ENCODE measurements at places on chromosomes 4 and X. TPM values are rescaled to one million over a fixed set of nuclear protein-coding genes. Genes with fewer than 3 reads are reported as not detected.

- no peak for DNase-seq
- H3K36me3 ChIP-seq: no peaks in the 10 kb centered on the region
- H3K4me3 ChIP-seq: no peak overlapping the region
- H3K27me3 ChIP-seq: peaks cover 9% of the 10 kb centered on the region
Observed at GRCh38 chr4:156970501-156971164, 966 bp downstream of the PDGFC start.

DNA sequence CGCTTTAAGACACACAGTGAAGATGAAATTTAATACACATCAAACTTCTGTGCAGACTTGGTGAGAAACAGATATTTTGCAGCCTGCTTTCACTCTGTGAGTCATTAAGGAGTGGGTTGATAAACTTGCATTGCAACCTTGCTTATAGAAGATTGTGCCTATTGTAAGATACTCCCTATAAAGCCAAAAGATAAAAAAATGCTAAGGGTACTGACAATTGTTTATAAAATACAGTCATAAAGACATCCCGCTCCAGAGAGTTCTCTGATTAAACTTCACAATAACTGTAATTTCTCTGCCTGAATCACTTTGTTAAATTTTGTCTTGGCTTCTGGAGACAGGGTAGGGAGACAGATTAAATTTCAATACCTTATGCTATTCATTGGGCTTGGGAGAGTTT is 49.1 kb downstream of the GALNT7 start:
- H3K36me3 ChIP-seq: no peaks in the 10 kb centered on the region
- H3K27me3 ChIP-seq: no peaks in the 10 kb centered on the region
- H3K4me3 ChIP-seq: no peak overlapping the region
- H3K4me1 ChIP-seq: peaks cover 7% of the 10 kb centered on the region

Gene KLHL8
- polyA plus RNA-seq: 9.3 TPM

GRCh38 chr4:128249787-128250668 is 37.6 kb downstream of the PGRMC2 start:
- H3K27ac ChIP-seq: no peak overlapping the region
- H3K4me3 ChIP-seq: no peak overlapping the region
- no peak for DNase-seq
- no peaks in the 10 kb centered on the region for H3K4me1 ChIP-seq
- no peaks in the 10 kb centered on the region for H3K36me3 ChIP-seq

Gene IQCM
- polyA plus RNA-seq: not detected

DNA sequence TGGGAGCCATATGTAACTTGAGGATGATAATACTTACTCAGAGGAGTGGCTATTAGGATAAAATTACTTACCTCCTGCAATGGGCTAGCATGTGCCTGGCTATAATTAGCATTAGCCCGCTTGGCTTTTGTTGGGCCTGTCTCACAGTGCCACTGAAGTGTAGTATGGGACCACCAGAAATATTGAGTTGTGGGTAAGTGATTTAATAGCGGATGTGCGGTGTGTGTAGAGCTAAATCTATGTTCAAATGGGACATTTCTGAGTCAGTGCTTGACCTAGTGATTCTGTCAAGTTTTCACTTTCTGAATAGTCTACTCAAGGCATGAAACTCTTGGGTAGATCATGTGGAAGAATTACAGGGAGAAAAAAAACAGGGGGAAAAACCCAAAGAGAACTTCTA is 3.5 kb upstream of the CLNK start:
- DNase-seq: no peak
- H3K27ac ChIP-seq: no peak overlapping the region
- H3K4me1 ChIP-seq: no peaks in the 10 kb centered on the region
- H3K27me3 ChIP-seq: no peaks in the 10 kb centered on the region
- no peaks in the 10 kb centered on the region for H3K36me3 ChIP-seq

Gene MAGED4B
- 2.8 TPM for polyA plus RNA-seq

GRCh38 chr4:34108391-34108790 is 2135.9 kb downstream of the ARAP2 start:
- no peak overlapping the region for H3K27ac ChIP-seq
- H3K4me3 ChIP-seq: no peak overlapping the region
- no peaks in the 10 kb centered on the region for H3K36me3 ChIP-seq
- H3K4me1 ChIP-seq: no peaks in the 10 kb centered on the region
- no peak for DNase-seq

Gene SCML2
- polyA plus RNA-seq: 1.3 TPM

- H3K4me3 ChIP-seq: no peak overlapping the region
- no peaks in the 10 kb centered on the region for H3K36me3 ChIP-seq
- peak; percentile 20 for DNase-seq
- no peak overlapping the region for H3K27ac ChIP-seq
- H3K4me1 ChIP-seq: no peaks in the 10 kb centered on the region
- no peaks in the 10 kb centered on the region for H3K27me3 ChIP-seq
Observed at GRCh38 chr4:68175562-68176155, 46.0 kb upstream of the TMPRSS11F start.

Gene FAT1
- not detected for polyA plus RNA-seq

DNA sequence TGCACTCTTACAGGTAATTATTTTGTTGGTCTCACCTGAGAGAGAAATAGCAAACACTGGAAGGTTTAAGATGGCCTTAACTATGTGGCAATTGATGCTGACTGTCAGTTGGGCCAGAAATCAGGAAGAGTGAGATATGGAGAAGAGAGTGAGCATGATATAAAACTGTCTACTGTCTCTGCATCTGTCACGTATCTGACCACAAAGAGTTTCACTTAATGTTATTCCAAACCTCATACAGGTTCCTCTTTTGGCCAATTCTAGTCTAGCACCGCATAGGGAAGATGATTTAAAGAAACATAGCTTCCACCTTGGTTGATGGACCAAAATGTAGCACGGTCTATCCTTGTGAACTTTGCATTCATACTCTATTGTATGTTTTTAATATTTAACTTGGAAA is 381.0 kb upstream of the BOD1L1 start:
- H3K36me3 ChIP-seq: no peaks in the 10 kb centered on the region
- H3K27ac ChIP-seq: no peak overlapping the region
- H3K4me3 ChIP-seq: no peak overlapping the region
- DNase-seq: no peak
- no peaks in the 10 kb centered on the region for H3K27me3 ChIP-seq

GRCh38 chr4:101104312-101105052 is 242.8 kb downstream of the PPP3CA start:
- no peaks in the 10 kb centered on the region for H3K27me3 ChIP-seq
- H3K4me3 ChIP-seq: no peak overlapping the region
- no peak for DNase-seq
- H3K36me3 ChIP-seq: no peaks in the 10 kb centered on the region

- no peak for DNase-seq
- H3K27ac ChIP-seq: no peak overlapping the region
- peaks cover 9% of the 10 kb centered on the region for H3K36me3 ChIP-seq
- H3K27me3 ChIP-seq: no peaks in the 10 kb centered on the region
Observed at GRCh38 chr4:89279385-89279784, 28.2 kb downstream of the GPRIN3 start.

Gene ALAS2
- not detected for polyA plus RNA-seq

GRCh38 chr4:73894001-73894400 is 24.8 kb downstream of the CXCL1 start:
- H3K27me3 ChIP-seq: no peaks in the 10 kb centered on the region
- DNase-seq: no peak
- H3K4me3 ChIP-seq: no peak overlapping the region

- H3K27ac ChIP-seq: no peak overlapping the region
- H3K27me3 ChIP-seq: no peaks in the 10 kb centered on the region
- H3K4me3 ChIP-seq: no peak overlapping the region
Observed at GRCh38 chr4:23153076-23153475, 460.3 kb downstream of the GBA3 start.

- no peak for DNase-seq
- no peak overlapping the region for H3K27ac ChIP-seq
- H3K4me1 ChIP-seq: no peaks in the 10 kb centered on the region
- no peak overlapping the region for H3K4me3 ChIP-seq
Observed at GRCh38 chrX:17415242-17415810, 40.3 kb downstream of the NHS start.

Gene RCHY1
- polyA plus RNA-seq: 26.4 TPM

Gene JCHAIN
- 1.3 TPM for polyA plus RNA-seq

- no peaks in the 10 kb centered on the region for H3K36me3 ChIP-seq
- peaks cover 42% of the 10 kb centered on the region for H3K4me1 ChIP-seq
- peak; percentile 83 for DNase-seq
Observed at GRCh38 chr4:3044870-3045819, 29.2 kb downstream of the HTT-AS start.

DNA sequence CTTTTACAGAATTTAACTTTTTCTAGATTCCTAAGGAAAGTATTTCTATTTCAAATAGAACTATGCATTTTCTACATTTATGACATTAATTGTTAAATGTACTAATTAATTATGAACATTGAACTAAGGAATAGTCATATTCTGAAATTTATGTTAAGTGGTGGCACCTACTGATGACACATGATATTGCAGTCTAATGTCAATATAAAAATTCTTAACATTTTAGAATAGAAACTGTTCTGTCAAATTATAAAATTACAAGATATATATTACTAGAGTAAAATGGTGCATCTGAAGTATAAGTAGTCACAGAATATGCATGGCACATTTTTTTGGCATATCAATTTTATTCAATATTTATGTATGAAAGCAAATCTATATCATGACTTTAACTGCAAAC is 40.2 kb upstream of the NDNF start:
- no peak overlapping the region for H3K4me3 ChIP-seq
- DNase-seq: no peak
- H3K27me3 ChIP-seq: no peaks in the 10 kb centered on the region
- H3K4me1 ChIP-seq: no peaks in the 10 kb centered on the region
- no peak overlapping the region for H3K27ac ChIP-seq
- no peaks in the 10 kb centered on the region for H3K36me3 ChIP-seq

Gene RS1
- not detected for polyA plus RNA-seq

- no peaks in the 10 kb centered on the region for H3K36me3 ChIP-seq
- H3K27me3 ChIP-seq: no peaks in the 10 kb centered on the region
- peaks cover 45% of the 10 kb centered on the region for H3K4me1 ChIP-seq
- H3K4me3 ChIP-seq: no peak overlapping the region
Observed at GRCh38 chrX:66023385-66024091, 16.3 kb downstream of the VSIG4 start.

Gene RAB9A
- polyA plus RNA-seq: 33.4 TPM

DNA sequence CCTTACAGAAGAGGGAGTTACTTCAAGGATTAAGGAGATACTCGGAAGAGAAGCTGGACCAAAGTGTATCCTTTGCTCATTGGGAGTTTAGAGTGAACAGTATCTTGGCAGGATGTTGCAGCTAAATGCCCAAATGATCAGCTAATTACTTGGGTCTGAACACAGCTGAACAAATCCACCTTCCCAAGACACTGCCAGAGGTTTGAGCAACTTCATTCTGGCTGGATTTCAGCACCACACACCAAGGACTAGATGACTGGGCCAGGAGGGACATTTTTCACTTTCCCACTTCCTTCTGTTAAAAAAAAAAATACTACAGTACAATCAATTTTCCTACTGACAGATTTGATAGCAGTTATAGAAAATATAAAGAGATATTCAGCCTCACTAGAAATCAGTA is 324.6 kb downstream of the MID1IP1 start:
- DNase-seq: no peak
- H3K27ac ChIP-seq: no peak overlapping the region

Gene GPAT3
- polyA plus RNA-seq: 13.4 TPM

DNA sequence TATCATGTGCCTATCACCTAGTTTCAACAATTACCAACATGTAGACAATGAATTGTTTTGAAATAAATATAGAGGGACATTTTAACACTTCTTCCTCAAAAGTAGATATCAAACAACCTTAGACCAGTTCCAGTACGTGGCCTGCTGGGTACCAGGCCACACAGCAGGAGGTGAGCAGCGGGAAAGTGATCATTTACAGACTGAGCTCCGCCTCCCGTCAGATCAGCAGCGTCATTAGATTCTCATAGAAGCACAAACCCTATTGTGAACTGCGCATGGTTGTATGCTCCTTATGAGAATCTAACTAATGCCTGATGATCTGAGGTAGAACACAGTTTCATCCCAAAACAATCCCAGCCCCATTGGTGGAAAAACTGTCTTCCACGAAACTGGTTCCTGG is 6.5 kb downstream of the BBS7 start:
- no peaks in the 10 kb centered on the region for H3K27me3 ChIP-seq
- H3K4me1 ChIP-seq: peaks cover 3% of the 10 kb centered on the region

DNA sequence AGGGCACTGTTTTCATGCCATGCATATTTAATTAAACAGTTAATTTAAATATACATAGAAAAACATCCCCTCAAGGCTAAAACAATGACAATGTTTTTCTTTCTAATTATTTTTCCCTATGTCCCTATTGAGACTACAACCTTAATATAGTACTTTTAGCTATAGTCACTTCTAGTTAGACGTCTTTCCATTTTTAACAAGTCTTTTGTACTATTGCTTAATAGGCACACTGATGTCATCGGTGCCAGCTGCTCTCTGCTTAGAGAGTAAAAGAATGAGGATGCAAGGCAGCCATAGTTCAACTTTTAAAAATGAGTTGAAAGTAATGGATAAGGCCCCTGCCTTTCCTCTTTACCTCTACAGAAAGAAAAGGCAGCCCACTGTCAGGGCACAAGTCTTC is 191.1 kb downstream of the KCTD8 start:
- no peak for DNase-seq
- H3K27me3 ChIP-seq: no peaks in the 10 kb centered on the region
- H3K27ac ChIP-seq: no peak overlapping the region
- H3K4me3 ChIP-seq: no peak overlapping the region
- no peaks in the 10 kb centered on the region for H3K36me3 ChIP-seq

DNA sequence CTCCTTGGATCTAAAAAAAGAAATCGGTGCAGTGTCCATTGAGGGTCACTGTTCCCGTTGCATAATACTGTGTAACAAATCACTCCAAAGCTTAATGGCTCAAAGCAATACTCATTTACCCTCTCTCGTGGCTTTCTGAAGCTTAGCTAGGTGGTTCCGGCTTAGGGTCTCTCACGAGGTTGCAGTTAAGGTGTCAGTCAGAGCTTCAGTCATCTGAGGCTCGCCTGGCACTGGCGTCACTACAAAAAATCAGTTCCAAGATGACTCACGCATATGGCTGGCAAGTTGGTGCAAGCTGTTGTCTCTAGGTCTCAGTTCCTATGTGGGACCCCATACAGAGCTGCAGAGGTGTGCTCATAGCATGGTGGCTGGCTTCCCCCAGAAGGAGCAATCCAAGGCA is 91.0 kb downstream of the BEND2 start:
- H3K27ac ChIP-seq: no peak overlapping the region
- H3K4me3 ChIP-seq: no peak overlapping the region
- H3K36me3 ChIP-seq: no peaks in the 10 kb centered on the region
- DNase-seq: no peak
- no peaks in the 10 kb centered on the region for H3K27me3 ChIP-seq
- no peaks in the 10 kb centered on the region for H3K4me1 ChIP-seq

Gene ADH4
- not detected for polyA plus RNA-seq

Gene NAT8L
- polyA plus RNA-seq: not detected

Gene PCDH19
- not detected for polyA plus RNA-seq

GRCh38 chr4:140865253-140866217 is 109.3 kb upstream of the TBC1D9 start:
- DNase-seq: no peak
- no peak overlapping the region for H3K4me3 ChIP-seq
- no peaks in the 10 kb centered on the region for H3K36me3 ChIP-seq
- H3K4me1 ChIP-seq: no peaks in the 10 kb centered on the region

Gene MED14
- 3.9 TPM for polyA plus RNA-seq
